ENCODE measurements at places on chromosomes 16 and 17.
A peak's percentile ranks its signal among the peaks of the same experiment; 100 is the strongest.

DNA sequence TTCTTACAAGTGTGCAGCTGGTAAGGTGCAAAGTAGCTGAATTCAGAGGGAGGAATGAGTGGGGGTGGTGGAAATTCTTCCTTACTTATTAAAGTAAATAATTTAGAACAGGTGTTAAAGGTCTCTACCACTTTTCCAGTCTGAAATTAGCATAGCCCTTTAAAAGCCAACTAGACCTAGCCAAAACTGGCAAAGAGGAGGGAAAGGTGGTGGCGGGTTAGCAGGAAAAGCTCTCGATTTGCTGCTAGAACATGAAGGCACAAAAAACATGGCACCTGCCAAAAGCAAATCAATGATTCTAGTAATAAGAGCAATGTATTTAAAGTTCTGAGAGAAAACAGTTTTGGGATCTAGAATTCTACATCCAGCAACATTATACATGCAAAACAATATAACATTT, 157.7 kb downstream of the PARN start:
- H3K4me1 ChIP-seq: no peaks in the 10 kb centered on the region
- H3K36me3 ChIP-seq: peaks cover 3% of the 10 kb centered on the region
- H3K27ac ChIP-seq: no peak overlapping the region

- no peak overlapping the region for H3K4me3 ChIP-seq
- H3K36me3 ChIP-seq: no peaks in the 10 kb centered on the region
- H3K27me3 ChIP-seq: peaks cover 2% of the 10 kb centered on the region
- peaks cover 17% of the 10 kb centered on the region for H3K4me1 ChIP-seq
- no peak for DNase-seq
These were observed 69.4 kb upstream of the SMIM36 start for GRCh38 chr17:55580596-55581133.

DNA sequence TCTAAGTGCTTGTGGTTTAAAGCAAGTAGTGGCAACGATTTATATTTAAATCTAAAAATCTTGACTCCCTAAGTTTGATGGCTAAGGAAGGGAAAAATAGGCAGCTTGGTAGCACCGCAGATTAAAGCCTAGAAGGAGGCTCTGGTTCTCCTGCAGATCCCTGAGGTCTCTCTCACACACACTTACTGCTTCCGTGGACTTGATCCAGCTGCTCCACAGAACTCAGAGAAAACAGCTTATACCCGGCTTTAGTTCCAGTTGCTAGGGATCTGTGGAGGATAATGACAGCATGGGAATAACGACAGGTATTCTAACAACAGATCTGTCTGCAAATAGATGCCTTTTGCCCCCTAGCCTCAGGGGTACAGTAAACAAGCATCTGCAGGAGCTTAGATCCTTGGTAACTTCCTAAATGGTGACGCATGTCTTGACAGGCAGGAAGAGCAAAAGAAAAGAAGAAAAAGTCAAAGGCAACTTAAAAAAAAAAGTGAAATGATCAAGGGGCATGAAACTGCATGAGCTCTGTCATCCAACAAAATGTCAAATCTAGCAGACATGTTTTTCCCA, 4.5 kb downstream of the WIPI1 start:
- H3K36me3 ChIP-seq: peaks cover 4% of the 10 kb centered on the region
- no peak overlapping the region for H3K4me3 ChIP-seq
- no peak overlapping the region for H3K27ac ChIP-seq
- peaks cover 33% of the 10 kb centered on the region for H3K4me1 ChIP-seq
- DNase-seq: no peak

DNA sequence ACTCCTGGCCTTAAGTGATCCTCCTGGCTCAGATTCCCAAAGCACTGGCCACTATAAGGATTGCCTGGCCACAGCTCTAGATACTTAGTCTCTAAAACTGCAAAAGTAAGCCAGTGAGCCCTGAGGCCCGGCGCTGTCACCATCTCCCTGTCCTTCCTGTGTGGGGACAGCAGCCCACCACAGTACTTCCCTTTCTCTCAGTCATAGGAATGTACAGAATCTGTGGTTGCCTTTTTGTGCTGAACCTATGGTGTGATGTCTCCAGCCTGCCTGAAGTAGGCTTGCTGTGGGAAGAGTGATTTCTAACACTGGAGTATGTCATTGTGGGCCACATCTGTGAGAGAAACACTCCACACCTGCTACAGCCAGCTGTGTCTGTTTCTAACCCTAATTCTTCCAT, 24.7 kb downstream of the NTAN1 start:
- H3K27me3 ChIP-seq: no peaks in the 10 kb centered on the region
- H3K36me3 ChIP-seq: peaks cover 49% of the 10 kb centered on the region
- no peak overlapping the region for H3K4me3 ChIP-seq
- H3K27ac ChIP-seq: no peak overlapping the region

GRCh38 chr17:73234736-73235135, 26.9 kb downstream of the CPSF4L start:
- no peak for DNase-seq
- no peak overlapping the region for H3K4me3 ChIP-seq
- peaks cover 34% of the 10 kb centered on the region for H3K4me1 ChIP-seq
- peaks cover 21% of the 10 kb centered on the region for H3K36me3 ChIP-seq

DNA sequence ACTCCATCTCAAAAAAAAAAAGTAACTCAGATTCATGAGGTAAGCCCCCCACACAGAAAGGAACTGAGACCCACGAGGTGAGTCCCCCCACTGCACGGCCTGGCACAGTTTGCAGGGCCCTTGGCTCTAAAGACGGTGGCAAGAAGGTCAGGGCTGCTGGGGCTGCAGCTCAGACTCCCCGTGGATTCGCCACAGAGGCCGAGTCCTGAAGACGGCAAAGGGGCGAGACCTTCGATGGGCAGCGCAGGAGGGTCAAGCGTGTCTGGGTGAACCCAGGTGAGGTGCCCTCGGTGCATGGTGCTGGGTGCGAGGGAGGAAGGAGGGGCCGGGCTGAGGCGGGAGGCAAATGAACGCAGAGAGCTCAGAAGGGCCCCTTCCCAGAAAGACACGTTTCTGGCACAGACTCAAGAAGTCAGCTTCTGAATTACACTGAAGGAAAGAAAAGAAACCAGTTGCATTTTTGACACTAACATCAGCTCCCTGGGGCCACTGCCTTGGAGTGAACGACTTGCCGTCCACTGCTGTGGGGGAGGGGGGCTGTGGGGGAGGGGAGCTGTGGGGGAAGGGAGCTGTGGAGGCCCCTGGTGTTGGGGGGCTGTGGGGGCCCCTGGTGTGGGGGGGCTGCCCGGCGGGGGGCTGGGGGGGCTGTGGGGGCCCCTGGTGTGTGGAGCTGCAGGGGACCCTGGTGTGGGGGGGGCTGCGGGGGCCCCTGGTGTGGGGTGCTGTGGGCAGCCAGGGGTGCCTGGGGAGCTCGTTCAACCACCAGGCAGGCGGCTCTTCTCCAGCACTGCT, 69.8 kb upstream of the METRNL start:
- no peak for DNase-seq
- H3K4me1 ChIP-seq: peaks cover 2% of the 10 kb centered on the region
- H3K27ac ChIP-seq: no peak overlapping the region
- no peaks in the 10 kb centered on the region for H3K27me3 ChIP-seq

DNA sequence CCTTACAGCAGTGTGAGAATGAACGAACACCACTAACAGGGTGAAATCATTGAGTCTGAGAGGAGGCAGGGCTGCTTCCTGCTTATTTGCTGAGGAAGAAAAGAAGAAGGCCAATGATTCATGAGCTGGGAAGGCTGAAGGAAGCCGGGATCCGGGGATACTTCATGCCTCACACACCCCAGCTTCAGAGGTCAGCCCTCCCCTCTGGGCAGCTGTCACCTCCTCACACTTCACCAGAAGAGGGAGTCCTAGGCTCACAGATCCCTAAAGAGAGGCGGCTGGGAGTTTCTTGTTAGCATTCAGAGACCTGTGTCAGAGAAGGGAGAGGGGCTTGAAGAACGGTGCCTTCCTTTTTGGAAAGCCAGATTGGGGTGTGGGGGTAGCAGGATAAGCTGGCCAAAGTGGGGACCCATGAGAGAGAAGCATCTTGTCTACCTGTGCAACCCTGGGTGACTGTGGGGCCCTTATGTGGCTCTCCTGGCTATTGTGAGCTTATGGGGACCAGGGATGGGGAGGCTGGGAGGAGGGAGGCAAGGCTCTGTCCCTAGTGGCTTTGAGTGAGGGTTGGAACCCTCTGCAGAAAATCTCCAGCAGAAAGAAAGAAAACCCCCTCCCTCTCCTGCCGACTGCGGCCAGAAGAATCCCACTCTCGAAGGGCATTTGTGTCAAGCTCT, 94.6 kb downstream of the RGS9 start:
- H3K27ac ChIP-seq: no peak overlapping the region
- peak; percentile 63 for DNase-seq
- peaks cover 8% of the 10 kb centered on the region for H3K4me1 ChIP-seq
- H3K4me3 ChIP-seq: no peak overlapping the region
- peaks cover 77% of the 10 kb centered on the region for H3K27me3 ChIP-seq
- no peaks in the 10 kb centered on the region for H3K36me3 ChIP-seq

GRCh38 chr16:83113317-83113716, 486.5 kb downstream of the CDH13 start:
- peak; percentile 51 for DNase-seq
- H3K4me3 ChIP-seq: no peak overlapping the region
- no peak overlapping the region for H3K27ac ChIP-seq
- no peaks in the 10 kb centered on the region for H3K27me3 ChIP-seq
- no peaks in the 10 kb centered on the region for H3K4me1 ChIP-seq

DNA sequence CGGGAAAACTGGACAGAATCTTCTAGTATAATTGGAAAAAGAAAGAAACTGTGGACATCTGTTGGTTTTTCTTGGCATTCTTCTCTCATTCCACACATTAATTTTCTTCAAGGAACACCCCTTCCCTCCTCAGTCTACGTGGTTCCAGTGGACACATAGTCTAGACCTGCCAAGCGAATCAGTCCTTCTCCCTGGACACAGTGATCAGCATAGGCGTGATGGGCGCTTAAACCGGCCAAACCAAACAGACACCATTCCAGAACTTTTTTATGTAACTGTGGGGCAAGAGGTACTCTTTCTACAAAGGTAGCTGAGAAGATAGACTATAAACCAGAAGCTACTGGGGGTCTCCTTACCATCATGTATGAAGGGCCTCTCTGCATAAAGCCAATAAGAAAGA, 121.8 kb upstream of the COX10 start:
- DNase-seq: no peak
- no peak overlapping the region for H3K4me3 ChIP-seq
- H3K27ac ChIP-seq: no peak overlapping the region
- H3K36me3 ChIP-seq: no peaks in the 10 kb centered on the region
- H3K27me3 ChIP-seq: no peaks in the 10 kb centered on the region
- H3K4me1 ChIP-seq: no peaks in the 10 kb centered on the region
